ENCODE measurements at places on chromosomes 4 and X.

- no peak for DNase-seq
Measured at GRCh38 chrX:52923781-52924241, 26.7 kb downstream of the FAM156B start.

- no peak for DNase-seq
Measured at GRCh38 chr4:155564880-155565279, 101.8 kb upstream of the GUCY1A1 start.

DNA sequence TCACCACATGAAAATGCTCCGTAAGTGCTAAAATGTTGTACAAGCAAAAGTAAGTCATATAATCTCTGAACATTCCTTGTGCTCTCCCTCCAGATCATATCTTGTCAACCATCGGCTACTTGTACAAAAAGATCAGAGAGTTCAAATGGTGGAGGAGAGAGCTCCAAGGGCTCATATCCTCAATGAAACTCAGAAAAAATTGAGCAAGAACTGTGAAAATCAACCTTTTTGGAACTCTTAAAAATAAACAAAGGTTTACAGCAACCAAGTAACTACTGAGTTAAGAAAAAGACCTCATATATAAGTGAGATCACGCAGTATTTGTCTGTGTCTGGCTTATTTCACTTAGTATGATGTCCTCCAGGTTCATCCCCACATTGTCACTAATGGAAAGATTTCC, 63.2 kb downstream of the TEX13C start:
- no peak for DNase-seq

DNA sequence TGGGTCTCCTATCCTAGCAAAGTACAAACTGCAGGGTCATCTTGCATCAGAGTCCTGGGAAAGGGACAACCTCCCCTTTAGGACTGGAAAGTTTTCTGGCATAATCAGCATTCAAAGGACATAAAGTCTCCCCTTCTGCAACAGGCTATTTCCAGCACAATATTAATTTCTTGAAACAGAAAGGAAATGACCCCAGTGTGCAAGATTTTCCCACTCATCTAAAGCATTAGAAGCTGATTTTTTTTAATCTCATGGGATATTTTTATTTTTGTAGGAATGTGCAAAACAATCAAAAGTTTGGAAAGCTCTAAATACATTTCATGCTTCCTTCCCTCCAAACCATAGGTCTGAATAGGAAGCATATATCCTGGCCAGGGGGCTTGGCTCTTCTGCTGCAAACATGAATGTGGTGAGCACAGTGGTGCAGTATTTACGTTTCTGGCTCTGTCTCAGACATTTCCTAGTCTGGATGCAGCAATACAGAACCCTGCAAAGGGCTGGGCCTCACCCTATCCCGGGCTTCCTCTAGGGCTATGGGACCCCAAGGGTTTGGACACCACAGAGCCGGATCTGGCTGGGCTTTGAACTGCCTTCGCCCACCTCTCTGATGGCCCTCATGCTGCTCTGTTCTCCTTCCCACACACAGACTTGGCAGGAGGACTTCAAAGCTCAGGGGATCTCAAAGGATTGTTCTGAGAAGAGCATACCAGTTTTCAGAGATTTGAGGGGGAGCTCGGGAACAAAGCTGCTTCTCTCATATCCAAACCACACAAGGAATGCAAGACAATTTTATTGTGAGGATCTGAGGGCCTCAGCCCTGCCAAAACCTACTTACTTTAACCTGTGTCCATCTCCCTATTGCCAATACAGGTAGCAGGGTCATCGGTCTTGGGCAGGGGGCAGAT, 64.9 kb downstream of the POLR2B start:
- peak; percentile 18 for DNase-seq

DNA sequence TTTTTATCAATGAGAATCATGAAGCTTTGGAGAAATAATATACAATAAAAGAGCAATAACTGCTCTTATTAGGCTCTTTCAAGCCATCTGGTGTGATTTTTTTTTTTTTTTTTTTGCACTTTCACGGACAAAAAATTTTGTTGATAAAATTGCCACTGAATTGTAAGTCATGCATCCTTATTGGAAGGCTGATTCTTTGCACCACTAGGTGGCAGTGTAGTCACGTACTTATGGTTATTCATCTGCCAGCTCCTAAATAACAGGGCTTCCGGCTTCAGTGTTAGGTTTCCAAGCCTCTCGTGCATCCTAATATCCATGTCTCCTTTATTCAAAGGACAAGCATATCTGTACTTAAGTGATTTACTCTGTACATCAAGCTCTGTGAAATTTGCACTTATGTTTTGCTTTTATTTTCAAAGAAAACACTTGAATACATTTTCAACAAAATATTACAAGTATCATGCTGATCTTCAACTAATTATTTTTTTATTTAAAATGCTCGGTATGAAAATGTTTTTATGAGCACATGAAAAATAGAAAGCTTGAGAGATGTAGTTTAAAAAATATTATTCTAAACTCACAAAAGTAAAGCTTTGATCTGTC, 1578.3 kb upstream of the TENM3 start:
- no peak for DNase-seq

DNA sequence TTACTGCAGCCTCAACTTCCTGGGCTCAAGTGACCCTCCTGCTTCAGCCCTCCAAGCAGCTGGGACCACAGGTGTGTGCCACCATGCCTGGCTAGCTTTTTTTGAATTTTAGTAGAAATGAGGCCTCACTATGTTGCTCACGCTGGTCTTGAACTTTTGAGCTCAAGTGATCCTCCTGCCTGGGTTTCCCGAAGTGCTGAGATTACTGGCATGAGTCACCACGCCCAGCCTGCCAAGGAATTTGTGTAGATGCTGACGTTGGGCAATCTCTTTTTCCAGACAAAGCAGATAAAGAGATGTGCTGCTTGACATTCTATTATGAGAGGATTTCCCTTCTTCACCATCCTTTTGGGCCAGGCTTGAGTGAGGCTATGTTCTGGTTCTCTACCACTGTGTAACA, 254.5 kb upstream of the RPS6KA3 start:
- no peak for DNase-seq

DNA sequence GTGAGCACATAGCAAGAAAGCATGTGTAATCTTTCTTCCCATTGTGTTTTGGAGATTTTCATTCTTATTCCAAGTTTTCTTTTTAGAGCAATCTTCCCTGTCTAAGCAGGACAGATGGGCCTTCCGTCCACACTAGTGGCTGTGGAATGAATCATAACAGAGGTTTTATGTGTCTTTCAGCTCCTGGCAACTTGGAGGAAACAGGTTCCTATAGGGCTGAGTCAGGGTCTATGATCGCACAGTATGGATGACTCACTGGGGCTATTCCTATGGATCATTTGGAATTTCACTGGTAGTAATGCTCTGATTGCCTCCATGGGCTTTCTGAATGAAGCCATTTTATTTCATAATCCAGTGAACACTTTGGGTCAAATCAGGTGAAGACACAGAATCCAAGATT, 51.8 kb upstream of the CBLL2 start:
- no peak for DNase-seq

DNA sequence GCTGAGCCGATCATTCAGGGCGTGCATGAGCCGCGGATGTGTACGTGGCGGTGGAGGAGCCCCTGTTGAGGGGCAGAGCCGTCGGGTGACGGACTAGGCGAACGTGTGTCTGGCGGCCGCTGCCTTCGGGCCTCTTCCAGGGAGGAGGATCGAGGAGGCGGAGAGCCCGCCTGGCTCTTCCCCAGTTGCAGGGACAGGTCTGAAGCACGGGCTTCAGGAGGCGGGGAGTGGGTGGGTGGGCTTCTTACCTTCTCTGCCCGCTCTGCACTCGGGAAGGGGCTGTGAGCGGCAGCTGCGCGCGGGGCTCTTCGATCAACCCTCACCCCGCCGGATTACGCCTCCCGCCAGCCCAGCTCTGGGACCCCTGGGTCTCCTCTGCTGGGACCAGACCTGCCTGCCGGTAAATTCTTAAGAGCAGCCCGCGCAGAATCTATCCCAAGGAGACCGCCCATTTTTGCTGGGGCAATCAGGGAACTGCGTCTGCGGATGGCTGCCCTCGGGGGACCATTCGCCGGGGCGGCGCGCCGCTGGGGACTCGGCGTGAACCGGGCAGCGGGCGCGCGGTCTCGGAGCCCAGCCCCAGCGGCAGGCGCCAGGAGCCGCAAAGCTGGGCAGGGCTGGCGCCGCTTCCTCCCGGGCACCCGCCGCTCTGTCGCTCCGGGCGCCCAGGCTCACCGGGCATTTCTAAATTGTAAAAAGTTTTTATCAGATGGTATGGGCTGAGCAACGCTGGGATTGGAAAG, 4.9 kb downstream of the PLAC8 start:
- no peak for DNase-seq

DNA sequence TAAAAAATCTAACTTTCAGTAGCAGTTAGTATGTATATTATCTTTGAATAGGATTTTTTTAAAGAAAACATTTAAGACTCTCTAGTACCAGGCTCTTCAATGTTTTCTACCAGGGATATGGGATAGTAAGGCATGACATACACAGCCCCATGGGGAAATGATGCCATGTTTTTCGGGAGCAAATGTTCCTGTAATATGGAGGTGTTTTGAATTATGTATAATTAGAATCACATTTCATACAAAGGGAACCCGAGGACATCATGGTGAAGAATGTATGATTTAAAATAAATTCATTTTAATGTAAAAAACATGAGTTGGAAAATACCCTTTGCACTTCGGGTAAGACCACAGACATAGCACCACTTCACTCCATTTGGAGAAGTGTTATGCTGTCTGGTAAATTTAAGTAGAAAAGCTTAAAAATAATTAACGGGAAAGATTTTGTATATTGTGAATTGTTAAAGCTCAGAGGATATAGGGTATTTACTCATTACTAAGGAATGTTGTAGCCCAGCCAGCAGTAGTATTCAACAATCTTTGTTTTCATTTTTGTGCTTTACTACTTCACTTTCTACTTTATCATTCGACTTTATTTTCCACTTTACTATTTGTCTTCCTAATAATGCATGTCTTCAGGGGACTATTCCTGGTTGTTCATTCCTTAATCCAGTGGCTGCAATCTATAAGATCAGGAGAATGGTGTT, 2050.7 kb downstream of the ARAP2 start:
- DNase-seq, result no peak

- DNase-seq, result no peak
Measured at GRCh38 chr4:38911257-38911656, 43.7 kb downstream of the FAM114A1 start.

DNA sequence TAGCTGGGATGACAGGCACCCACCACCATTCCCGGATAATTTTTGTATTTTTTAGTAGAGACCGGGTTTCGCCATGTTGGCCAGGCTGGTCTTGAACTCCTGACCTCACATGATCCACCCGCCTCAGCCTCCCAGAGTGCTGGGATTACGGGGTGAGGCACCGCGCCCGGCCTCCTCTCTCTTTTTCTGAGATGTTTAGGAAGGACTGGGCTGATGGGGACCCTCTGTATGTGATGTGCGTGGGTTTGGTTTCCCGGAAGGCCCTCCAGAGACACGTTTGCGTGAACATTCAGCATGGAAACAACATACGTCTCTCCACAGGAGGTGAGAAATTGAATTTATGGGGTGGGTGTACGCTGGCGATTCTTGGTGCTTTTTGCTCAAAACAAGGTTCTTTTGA, 18.6 kb downstream of the SHOX start:
- DNase-seq, result no peak

GRCh38 chr4:114343015-114343414, 255.6 kb upstream of the UGT8 start:
- DNase-seq, result no peak

DNA sequence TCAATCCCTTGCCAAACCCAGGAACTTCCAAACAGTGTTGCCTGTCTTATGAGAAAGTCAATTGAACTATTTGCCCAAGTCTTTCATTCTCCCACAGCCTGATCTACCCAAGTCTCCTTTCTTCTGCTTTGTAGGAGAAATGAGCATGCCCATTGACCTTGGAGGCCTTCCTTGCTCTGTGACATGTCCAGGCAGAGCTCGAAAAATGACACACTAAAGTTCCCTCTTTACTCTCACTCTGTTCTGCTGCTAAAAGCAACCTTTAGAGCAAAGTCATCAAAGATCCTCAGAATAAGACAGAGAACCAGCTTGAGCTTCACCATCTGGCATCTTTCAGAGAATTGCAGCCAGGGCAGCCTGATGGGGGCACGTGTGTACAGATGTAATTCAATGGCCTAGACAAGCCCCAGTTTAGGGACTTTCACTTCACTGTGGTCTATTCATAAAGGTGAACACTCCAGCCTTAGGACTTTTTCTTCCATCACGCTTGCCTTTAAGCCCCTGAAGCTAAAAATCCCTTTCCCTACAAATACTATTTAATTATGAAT, 136.4 kb downstream of the AMELX start:
- DNase-seq, result no peak

DNA sequence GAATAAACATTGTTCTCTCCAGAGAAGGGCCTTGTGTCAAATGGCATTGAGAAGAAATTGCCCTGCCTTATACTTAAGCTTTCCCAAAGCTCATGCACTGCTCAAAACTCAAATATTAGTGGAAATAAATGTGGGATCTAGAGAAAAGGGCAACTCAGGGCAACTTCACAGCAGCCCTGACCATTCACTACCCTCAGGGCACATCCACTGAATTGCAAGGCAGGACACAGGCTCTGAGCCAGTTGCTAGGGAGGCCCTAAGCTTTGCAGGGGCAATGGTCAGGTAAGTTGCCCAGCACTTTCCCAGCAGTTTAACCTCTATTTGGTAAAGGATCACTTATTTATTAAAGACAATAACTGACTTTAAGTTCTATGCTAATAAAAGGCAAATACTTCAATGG, 255.3 kb upstream of the TEX13A start:
- DNase-seq, result no peak

DNA sequence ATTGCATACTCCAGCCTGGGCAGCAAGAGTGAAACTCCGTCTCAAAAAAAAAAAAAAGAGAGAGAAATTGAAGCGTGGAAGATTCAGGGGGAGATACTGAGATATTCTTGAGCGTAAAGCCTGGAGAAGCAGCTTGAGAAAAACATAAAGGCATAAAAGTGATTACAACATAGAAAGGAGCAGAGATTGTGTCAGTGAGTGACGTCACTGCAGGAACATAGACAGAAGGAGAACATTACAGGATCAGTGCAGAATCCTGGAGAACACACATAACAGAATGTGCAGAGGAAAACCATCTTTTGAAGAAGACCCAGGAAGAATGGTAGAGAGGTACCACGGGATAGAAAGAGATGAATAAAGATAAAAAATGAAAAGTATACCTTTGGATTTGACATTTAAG, 147.0 kb downstream of the APBB2 start:
- DNase-seq, result no peak

- no peak for DNase-seq
Measured at GRCh38 chr4:1130316-1131186, 17.2 kb upstream of the RNF212 start.

DNA sequence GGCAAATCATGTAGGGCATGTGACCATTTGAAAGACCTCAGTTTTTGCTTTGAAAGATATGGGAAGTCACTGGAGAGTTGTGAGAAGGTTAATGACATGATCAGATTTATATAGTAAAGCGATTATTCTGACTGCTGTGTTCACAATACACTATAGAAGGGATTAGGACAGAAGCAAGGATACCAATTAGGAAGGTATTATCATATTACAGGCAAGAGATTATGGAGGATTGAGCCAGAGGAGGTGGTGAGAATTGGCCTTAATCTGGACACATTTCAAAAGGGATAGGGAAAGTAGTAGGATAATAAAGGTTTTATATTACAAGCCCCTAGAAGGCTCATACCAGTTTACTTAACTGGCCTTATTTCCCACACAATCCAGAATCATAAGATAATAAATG, 124.9 kb upstream of the POF1B start:
- DNase-seq, result no peak
